ENCODE measurements at places on chromosomes 13 and 19.

- H3K4me3 ChIP-seq = no peak overlapping the region
- H3K36me3 ChIP-seq = no peaks in the 10 kb centered on the region
- H3K27me3 ChIP-seq = no peaks in the 10 kb centered on the region
- H3K27ac ChIP-seq = peak overlapping the region; percentile 13
These were observed 33.2 kb upstream of the NDFIP2 start for GRCh38 chr13:79447741-79448140.

DNA sequence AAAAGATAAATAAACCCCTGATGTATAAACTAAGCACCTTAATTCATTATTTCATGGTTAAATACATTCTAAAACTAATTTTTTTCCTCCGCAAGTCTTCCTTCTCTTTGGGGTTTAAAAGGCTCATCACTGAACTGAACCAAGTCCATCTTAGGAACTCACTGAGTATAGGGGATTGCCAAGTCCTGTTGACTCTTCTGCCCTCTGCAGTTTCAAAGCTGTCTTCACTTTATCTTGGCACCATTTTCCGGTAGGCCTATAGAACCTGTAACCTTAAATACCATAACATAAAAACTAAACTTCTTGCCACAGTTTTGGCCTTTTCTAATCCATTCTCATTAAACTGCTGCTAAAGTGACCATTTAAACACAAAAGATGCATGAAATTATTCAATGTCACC, 66.5 kb upstream of the USPL1 start:
- H3K4me1 ChIP-seq = peaks cover 6% of the 10 kb centered on the region
- H3K4me3 ChIP-seq = no peak overlapping the region
- H3K27ac ChIP-seq = no peak overlapping the region

GRCh38 chr19:55457683-55458457, 3.6 kb downstream of the ISOC2 start:
- no peak overlapping the region for H3K4me3 ChIP-seq
- peaks cover 9% of the 10 kb centered on the region for H3K27me3 ChIP-seq
- H3K36me3 ChIP-seq = peaks cover 3% of the 10 kb centered on the region
- DNase-seq = no peak
- peaks cover 12% of the 10 kb centered on the region for H3K4me1 ChIP-seq

GRCh38 chr19:18639706-18640243, 2.9 kb downstream of the KLHL26 start:
- no peak for DNase-seq
- H3K4me1 ChIP-seq = peaks cover 24% of the 10 kb centered on the region
- H3K36me3 ChIP-seq = no peaks in the 10 kb centered on the region
- H3K27ac ChIP-seq = no peak overlapping the region

DNA sequence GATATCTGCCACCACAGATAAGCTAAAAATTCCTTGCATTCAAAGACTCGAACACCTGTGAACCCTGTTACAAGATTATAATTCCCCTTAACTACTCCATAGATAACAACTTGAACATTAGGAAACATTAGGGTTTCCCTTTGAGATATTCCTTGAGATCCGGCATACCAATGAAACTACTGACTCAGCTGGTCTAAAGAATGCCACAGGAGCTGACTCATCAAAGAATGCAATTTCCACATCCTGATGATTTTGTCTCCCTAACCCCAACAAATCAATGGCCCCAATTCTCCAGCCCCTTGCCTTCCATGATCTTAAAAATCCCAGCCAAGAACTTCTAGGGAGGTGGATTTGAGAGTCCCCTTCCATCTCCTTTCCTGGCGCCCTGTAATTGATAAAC, 35.6 kb upstream of the ZNF599 start:
- H3K4me3 ChIP-seq = no peak overlapping the region
- no peaks in the 10 kb centered on the region for H3K36me3 ChIP-seq
- H3K4me1 ChIP-seq = no peaks in the 10 kb centered on the region

DNA sequence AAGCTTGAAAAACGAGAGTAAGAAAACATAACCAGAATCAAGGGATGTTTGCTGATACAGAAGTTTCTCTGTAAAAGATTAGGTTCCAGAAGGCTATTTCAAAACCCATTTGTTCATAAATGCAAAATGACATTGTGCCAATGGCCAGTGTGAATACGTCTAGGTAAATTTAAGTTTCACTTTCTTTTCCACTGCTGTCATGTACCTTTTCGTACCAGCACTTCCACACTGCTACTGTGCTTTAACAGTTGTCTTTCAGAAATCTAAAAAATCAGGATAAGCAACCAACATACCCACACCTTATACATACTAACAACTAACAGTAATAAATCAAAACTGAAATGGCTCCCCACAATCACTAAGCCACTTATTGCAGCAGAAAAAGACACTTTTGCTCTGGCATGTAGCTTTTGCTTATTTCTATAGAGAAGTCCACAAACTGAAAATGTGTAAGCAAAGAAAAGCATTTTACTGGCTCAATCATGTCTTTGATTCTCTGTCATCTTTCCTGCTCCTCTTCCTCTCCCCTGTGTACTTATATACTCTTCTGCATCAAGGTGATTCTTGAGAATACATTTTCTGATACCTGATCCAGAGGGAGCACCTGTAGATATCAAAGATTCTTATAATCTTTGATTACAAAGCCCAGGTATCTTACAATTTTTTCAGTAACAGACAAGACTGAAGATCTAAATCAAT, 34.3 kb downstream of the ELF1 start:
- peaks cover 58% of the 10 kb centered on the region for H3K4me1 ChIP-seq
- no peaks in the 10 kb centered on the region for H3K27me3 ChIP-seq
- H3K4me3 ChIP-seq = peak overlapping the region; percentile 85
- no peak for DNase-seq
- H3K27ac ChIP-seq = peak overlapping the region; percentile 94
- peaks cover 31% of the 10 kb centered on the region for H3K36me3 ChIP-seq

DNA sequence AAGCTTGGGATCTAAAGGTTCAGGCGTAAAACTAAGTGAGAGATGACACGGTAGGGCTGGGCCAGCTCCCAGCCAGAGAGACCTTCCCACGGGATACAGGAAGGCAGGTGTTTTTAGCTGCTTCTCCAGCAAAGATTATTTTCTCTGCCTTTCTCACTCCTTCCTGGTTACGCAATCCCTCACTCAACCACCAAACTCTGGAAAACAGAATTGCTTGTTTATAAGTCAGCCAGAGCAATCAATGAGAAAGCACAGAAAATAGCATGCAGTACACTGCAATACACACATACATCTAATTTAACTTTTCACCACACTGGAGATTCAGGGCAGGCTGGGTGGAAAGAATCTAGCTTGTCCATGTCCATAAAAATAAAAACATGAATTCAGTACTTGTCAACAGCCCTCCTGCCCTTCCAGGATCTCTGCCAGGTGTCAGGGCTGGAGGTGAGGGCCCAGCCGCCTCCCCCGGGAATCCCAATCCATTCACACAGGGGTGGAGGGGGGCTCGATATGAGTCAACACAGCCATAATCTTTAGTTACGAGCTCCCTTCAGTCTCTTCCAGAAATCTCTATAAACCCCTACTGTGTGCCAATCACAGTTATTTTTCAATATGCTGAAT, 12.2 kb downstream of the RHPN2 start:
- no peaks in the 10 kb centered on the region for H3K36me3 ChIP-seq
- H3K4me3 ChIP-seq = no peak overlapping the region
- no peak for DNase-seq
- H3K27me3 ChIP-seq = no peaks in the 10 kb centered on the region
- H3K4me1 ChIP-seq = no peaks in the 10 kb centered on the region
- no peak overlapping the region for H3K27ac ChIP-seq

DNA sequence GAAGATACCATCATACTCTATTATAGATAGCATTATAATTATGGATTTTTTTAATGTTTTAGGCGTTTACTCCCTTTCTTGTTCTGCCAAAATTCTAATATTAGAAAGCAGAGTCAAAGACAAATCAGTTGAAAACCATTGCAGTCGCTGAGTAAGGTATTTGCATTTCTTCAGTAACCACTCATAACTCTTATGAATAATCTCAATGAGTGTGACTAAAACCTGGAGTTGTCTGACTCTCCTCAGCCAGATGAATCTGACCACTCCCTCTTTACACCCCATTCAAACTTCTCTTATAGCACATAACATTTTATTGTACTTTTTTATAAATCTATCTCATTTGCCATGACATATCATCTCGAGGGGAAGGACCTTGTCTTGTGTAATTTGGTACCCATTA, 1006.5 kb downstream of the DIAPH3 start:
- no peak overlapping the region for H3K27ac ChIP-seq
- no peak overlapping the region for H3K4me3 ChIP-seq
- H3K4me1 ChIP-seq = no peaks in the 10 kb centered on the region
- no peak for DNase-seq
- no peaks in the 10 kb centered on the region for H3K27me3 ChIP-seq

DNA sequence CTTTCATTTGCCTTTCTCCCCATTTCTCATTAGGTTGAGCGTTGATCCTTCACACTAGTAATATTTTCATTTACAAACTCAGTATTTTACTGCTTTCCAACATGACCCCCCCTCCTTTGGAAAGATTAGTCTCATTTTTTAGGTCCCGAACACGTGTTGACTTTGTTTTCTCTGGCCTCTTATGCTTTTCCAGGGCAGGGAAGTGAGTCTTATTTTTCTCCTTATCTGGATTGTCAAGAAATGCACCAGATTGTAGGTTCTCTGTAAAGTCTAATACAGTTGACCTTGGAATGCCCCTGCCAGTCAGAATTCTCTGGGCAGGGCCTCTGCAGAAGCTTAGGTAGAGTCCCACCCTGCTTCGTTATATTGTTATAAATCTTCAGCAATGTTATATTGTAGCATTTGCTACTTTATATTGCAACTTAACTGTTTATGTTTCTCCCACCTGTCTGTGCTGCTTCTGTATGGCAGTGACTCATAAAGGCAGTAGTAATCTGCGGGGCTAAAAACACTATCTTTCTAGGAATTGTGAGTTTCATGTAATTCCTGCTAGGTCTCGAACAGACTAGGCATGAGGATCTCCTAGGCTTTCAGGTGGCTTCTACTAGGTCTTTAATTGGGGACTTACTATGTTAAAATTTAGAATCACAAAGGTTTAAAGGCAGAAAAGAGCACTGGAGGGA, 2.0 kb downstream of the TDRD3 start:
- no peaks in the 10 kb centered on the region for H3K27me3 ChIP-seq
- H3K27ac ChIP-seq = peak overlapping the region; percentile 33
- no peak for DNase-seq
- peak overlapping the region; percentile 96 for H3K4me3 ChIP-seq
- H3K4me1 ChIP-seq = peaks cover 31% of the 10 kb centered on the region

DNA sequence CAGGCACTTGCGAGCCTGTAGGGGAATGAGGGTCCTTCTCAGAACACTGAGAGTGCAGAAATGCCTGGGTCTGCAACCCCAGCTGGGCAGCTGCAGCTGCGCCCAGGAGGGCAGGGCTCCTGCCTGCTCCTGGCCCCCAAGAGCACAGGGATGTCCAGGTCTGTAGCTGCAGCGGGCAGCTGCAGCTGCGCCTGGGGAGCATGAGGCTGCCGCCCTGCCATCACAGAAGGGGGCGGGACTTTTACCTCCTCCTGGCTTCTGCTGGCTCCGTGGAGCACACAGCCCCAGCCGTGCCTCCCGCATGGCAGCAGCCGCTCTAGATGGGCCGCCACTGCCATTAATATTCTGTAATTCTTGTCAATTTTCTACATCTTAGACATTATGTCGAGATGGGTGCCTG, 17.8 kb downstream of the CPB2 start:
- H3K36me3 ChIP-seq = no peaks in the 10 kb centered on the region
- peaks cover 8% of the 10 kb centered on the region for H3K27me3 ChIP-seq
- no peak overlapping the region for H3K4me3 ChIP-seq
- peaks cover 4% of the 10 kb centered on the region for H3K4me1 ChIP-seq

- no peaks in the 10 kb centered on the region for H3K4me1 ChIP-seq
- no peak overlapping the region for H3K4me3 ChIP-seq
- DNase-seq = no peak
These were observed 1555.5 kb downstream of the UQCRFS1 start for GRCh38 chr19:27657271-27658051.

DNA sequence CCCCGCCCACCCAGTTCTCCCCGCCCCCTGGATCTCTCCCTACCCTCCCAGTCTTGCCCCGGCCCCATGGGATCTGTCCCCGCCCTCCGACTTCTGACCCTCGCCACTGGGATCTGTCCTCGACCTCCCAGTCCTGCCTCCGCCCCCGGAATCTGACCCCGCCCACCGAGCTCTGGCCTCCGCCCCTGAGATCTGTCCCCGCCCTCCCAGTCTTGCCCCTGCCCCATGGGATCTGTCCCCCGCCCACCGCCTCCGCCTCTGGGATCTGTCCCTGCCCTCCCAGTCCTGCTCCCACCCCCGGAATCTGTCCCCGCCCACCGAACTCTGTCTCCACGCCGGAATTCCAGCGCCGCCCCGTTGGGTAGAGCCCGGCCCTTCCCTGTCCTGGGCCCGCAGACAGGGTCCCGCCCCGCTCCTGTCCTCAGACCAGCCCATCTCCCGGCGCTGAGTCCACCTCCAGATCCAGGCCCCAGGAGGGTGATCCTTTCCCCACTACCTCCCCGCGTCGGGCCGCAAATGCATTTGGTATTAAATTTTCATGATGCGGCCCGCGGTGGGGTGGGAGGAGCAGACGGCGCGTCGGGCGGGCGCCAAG, 1.5 kb upstream of the SLC17A7 start:
- H3K27me3 ChIP-seq = peaks cover 46% of the 10 kb centered on the region
- H3K36me3 ChIP-seq = peaks cover 25% of the 10 kb centered on the region
- H3K27ac ChIP-seq = peak overlapping the region; percentile 87
- peak; percentile 72 for DNase-seq
- peaks cover 26% of the 10 kb centered on the region for H3K4me1 ChIP-seq

- H3K4me3 ChIP-seq = no peak overlapping the region
- no peak for DNase-seq
- peaks cover 4% of the 10 kb centered on the region for H3K4me1 ChIP-seq
- H3K27me3 ChIP-seq = no peaks in the 10 kb centered on the region
These were observed 55.7 kb downstream of the TM9SF2 start for GRCh38 chr13:99556867-99557443.

GRCh38 chr13:110426735-110427134, 119.7 kb downstream of the COL4A2 start:
- no peak for DNase-seq
- H3K4me3 ChIP-seq = no peak overlapping the region
- no peak overlapping the region for H3K27ac ChIP-seq
- peaks cover 56% of the 10 kb centered on the region for H3K27me3 ChIP-seq
- H3K36me3 ChIP-seq = no peaks in the 10 kb centered on the region

DNA sequence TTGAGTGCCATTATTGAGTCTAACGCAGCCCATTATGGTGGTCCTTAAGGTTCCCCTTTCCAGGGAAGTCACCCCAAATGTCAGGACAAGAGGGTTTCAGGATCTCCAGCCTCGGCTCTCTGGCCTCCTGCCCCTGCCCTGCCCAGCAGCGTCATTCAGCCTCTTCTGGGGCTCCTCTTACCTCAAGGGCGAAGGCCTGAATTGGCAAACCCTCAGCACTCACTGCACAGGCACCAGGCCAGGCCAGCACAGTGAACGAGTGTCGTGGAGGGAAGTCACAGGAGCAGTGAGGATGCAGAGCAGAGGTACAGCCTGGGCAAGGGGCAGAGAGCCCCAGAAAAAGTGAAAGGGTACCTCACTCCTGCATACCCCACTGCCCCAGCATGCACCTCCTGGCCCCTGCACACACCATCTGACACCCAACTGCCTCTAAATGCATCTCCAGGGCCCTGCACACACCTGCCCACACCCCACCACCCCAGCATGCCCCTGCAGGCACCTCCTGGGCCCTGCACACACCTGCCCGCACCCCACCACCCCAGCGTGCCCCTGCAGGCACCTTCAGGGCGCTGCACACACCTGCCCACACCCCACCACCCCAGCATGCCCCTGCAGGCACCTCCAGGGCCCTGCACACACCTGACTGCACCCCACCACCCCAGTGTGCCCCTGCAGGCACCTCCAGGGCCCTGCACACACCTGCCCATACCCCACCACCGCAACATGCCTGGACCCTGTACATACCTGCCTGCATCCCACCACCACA, 19.8 kb downstream of the SLC25A42 start:
- H3K4me1 ChIP-seq = no peaks in the 10 kb centered on the region
- H3K27me3 ChIP-seq = no peaks in the 10 kb centered on the region
- H3K27ac ChIP-seq = no peak overlapping the region
- DNase-seq = no peak
- no peak overlapping the region for H3K4me3 ChIP-seq
